ENCODE measurements at places on chromosomes 3 and 15.

GRCh38 chr3:38826001-38826400 lies 10.0 kb upstream of the SCN10A start:
- no peak for DNase-seq

- no peak for DNase-seq
Observed at GRCh38 chr15:45618813-45619212, 16.0 kb upstream of the SQOR start.

DNA sequence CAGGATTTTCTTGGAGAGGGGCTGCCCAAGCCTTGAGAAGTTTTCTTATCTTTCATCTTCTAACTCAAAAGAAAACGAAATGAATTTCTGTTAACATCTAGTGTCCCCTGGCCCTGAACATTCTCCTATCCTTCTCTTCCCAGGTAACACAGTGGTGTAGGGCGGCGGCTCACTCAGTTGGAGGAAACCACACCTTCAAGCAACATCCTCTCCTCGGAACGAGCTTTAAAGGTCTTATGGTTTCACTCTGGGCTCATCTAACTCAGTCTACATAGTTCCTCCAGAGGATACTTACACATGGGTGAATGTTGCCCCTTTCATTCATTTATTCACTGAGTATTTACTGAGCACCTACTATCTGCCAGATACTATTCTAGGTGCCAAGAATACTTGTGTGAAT lies 31.0 kb upstream of the KLHL6 start:
- peak; percentile 7 for DNase-seq

- no peak for DNase-seq
Observed at GRCh38 chr3:155553326-155553725, 191.5 kb downstream of the PLCH1 start.

DNA sequence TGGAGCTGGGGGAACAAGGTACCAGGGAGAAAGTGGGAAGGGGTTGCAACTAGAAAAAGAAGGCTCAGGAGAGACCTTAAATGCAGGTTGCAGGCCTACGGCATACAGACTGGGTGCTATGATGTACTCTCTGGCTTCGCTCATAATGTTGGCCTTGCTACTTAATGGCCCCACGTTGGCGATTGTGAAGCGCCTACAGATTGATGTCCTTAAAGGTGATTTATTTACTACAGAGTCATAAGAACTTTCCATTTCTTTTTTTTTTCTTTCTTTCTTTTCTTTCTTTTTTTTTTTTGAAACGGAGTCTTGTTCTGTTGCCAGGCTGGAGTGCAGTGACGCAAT lies 25.4 kb downstream of the ZBTB38 start:
- DNase-seq = no peak

DNA sequence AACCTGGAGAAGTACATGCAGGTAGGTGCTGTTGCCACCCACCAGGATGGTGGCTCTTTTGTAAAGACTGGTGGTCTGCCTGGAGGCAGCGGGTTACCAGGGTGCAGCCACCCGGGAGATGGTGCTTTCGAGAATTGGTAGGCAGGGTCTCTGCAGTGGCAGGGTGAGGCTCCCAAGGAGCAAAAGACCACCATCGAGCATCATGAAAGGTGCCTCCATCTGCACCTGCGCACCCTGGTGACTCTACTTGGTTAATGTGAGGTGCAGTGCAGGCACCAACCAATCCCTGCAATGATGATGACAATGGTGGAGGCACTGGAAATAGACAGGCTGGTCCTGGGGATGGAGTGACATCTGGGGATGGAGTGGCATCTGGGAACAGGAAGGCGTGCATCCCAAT lies 236.7 kb downstream of the ADAMTS17 start:
- no peak for DNase-seq

DNA sequence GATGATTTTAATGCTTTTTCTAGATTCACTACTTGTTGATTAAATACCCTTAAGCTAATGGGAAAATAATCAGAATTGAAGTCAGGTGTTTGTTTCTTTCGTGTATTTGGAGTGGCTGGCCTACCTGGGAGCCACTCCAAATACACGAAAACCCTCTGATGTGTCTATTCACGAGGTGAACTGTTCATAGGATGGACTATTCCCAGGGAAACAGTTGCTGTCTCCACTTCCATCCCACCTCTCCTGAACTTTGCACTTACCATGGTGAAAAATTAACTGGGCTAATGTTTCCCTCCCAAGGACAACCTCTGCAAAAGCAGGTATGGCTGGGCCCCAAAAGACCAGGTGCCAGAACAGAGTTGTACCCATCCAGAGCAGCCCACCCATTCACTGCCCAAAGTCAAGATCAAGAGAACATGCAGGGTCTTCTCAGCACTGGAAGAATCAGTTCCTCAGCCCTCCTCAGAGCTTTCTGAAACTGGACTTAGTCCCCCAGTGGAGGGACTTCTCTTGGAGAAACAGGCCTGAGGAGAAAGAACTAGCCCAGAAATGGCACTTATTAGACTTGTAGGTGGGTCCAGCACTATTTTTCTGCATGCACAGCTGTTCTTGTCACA lies 2.9 kb upstream of the SMAD3 start:
- DNase-seq = no peak

DNA sequence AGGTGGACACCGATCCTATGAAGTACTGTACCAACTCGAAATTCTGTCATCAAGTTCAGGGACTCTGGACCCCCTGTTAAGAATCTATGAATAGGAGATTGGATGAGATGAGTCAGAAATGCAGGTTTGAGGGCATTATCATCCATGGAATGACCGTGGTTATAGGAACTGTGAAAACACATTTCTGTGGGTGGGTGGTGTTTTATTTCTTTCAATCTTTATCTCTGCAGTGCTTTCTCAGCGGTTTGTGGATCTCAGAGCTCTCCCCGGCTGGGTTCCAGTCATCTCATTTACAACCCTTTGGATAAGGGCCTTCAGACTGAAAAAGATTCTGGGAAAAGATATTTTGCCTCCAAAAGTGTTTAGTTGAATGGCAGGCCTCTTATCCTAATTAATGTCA lies 5.4 kb upstream of the ABHD17C start:
- DNase-seq = no peak

DNA sequence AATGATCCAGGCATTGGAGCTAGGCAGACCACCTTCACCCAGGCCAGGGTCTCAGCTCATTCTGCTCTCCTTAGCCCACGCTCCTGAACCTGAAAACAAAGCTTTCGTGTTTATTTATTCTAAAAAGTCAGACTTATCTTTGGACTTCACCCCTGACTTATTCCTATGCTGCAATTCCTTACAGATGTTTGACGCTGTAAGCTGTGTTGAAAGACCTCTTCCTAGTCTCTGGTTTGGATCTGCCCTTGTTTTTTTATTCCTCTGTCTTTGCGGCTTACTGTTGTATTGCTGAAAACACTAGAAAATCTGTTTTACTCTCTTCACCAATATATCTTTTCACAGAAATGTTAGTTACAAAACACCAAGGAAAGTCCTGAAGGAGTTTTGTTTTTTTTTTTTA lies 40.5 kb upstream of the LDHAL6B start:
- DNase-seq = no peak

- no peak for DNase-seq
Observed at GRCh38 chr3:46271209-46271745, 29.0 kb downstream of the CCR3 start.
